ENCODE measurements at places on chromosomes 7 and 10.

DNA sequence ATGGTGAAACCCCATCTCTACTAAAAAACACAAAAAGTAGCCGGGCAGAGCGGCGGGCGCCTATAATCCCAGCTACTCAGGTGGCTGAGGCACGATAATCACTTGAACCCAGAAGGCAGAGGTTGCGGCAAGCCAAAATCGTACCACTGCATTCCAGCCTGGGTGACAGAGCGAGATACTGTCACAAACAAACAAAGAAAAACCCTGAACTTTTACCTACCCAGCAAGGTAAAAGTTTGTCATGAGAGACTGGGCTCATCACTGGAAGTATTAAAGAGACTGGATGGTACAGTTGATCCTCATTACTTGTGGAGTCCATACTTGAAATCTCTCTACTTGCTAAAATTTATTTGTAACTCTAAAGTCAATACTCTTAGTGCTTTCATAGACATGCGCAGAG lies 113.9 kb downstream of the NDUFB2 start:
- no peak for DNase-seq

- no peak for DNase-seq
Observed at GRCh38 chr7:41053820-41054219, 649.1 kb downstream of the INHBA start.

- DNase-seq, result no peak
Observed at GRCh38 chr7:100835903-100836811, 8.8 kb upstream of the EPHB4 start.

GRCh38 chr10:88207121-88207546 lies 343.7 kb downstream of the PTEN start:
- DNase-seq, result no peak

DNA sequence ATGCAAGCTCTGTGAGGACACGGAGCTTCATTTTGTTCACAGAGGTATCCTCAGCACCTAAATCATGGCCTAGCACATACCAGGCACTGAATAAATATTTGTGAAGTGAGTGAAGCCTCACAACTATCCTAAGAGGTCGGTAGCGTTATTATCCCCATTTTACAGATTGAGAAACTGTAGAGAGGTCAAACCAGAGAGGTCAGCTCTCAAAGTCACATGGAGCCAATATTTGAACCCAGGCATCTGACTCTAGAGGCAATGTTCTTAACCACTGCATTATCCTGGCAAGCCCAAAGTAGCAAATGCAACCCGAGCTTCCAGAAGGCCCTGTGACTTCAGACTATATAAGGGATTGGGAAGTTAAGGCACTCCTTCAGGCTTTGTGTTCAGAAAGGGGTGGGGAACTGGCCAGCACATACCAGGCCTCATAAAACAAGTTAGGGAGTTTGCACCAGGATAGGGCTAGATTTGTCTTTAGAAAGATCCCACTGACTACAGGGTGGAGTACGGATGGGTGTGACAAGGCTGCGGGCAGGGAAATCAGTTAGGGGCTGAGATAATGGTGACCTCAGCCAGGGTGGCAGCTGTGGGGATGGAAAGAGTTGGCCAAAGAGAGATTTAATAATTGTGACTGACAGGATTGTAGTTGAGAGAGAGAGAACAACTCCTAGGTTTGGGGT lies 101.4 kb downstream of the TBXAS1 start:
- no peak for DNase-seq

DNA sequence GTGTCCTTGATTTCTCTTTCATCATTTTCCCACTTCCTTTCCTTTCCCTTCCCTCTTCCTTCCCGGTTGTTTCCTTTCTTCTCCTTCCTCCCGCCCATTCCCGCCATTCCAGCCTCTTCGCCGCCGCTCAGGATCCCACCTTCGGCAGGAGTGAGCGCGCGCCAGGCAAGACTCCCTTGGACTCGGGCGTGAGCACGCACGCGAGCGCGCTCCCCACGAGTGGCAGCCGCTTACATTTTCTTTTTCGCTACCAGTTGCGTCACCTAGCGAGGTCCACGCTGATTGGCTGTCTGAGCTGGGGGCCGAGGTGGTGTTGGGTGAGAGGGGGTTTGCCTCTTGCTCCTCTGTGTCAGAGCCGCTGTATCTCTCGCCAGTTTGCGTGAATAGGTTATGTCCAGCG lies 11.8 kb downstream of the ZAN start:
- DNase-seq, result no peak
